ENCODE measurements at places on chromosomes 12 and 14.

DNA sequence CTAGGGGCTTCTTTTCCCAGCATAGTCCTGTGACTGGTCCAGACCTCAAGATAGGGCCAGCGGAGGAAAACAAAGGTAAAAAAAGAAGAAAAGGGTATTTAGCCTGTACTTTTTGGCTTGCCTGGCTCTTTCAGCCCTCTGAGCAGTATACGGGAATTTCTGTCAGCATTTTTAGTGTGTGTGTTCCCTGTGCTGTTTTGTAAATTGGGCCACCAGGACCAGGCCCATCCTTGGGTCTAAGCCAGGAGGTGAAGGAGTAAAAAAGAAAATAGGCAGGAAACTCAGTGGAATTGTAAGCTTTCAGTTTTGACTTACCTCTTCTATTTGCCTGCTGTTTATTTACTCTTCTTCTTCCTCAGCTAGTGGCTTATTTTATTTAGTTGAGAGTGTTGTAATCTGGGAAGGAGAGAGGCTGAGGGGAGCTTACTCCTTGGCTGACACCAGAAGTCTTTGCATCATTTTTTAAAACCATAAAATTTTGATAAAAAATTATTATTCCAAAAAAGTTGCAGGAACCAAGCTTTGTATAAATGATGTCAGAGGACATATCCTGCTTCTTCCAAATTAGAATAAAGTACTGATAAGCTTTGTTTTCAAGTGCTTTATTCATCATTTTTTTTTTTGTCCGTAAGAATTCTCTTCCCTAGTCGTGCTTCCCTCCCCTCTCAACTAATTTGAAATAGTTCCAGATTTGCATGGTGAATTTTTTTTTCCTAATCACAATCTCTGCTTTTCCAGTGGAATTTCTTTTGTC, 63.7 kb downstream of the DIP2B start:
- DNase-seq, result no peak

- DNase-seq, result no peak
These were observed 50.3 kb downstream of the CDC42BPB start for GRCh38 chr14:103006991-103007520.

- DNase-seq, result no peak
These were observed 70.9 kb downstream of the ACTN1 start for GRCh38 chr14:68908201-68908600.

DNA sequence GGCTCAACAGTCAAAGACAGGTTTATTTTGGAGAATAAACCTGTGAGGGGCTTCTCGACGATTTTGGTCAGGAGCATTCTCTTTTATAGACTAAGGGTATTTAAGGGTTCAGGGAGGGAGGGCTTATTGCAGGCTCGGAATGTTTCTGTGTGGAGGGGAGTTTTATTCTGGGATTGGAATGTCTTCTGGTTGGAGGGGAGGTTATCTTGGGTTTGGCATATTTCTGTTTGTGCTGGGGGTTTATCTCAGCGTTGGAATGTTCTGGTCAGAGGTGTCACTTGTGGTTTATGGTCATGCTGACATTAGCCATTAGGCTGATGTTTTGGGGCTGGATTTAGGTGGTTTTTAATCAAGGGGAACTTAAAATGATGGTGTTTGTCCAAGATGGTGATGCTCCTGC, 103.9 kb downstream of the SUDS3 start:
- DNase-seq, result no peak

DNA sequence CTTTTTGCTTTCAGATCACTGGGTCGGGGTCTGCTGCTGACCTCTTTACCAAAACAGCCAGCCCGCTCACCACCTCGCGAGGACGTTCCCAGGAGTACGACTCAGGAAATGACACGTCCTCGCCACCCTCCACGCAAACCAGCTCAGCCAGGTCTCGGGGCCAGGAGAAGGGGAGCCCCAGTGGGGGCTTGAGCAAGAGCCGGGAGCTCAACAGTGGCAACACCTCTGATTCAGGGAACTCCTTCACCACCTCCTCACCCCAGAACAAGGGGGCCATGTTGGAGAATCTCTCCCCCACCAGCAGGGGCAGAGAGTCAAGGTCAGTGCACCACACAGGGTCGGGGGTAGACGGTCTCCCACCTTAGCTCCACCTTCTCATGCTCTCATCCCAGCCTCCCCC, 33.4 kb upstream of the HSPB8 start:
- DNase-seq, result no peak

- DNase-seq, result no peak
These were observed 194.7 kb upstream of the FBXO33 start for GRCh38 chr14:39626589-39627576.

- DNase-seq, result no peak
These were observed 85.3 kb upstream of the BCL11B start for GRCh38 chr14:99357151-99357915.

GRCh38 chr12:4813741-4814140, 93.5 kb downstream of the GALNT8 start:
- no peak for DNase-seq

GRCh38 chr14:105126126-105126980, 42.2 kb downstream of the JAG2 start:
- no peak for DNase-seq

- DNase-seq, result no peak
These were observed 4.8 kb downstream of the TGFB3 start for GRCh38 chr14:75976826-75977581.

DNA sequence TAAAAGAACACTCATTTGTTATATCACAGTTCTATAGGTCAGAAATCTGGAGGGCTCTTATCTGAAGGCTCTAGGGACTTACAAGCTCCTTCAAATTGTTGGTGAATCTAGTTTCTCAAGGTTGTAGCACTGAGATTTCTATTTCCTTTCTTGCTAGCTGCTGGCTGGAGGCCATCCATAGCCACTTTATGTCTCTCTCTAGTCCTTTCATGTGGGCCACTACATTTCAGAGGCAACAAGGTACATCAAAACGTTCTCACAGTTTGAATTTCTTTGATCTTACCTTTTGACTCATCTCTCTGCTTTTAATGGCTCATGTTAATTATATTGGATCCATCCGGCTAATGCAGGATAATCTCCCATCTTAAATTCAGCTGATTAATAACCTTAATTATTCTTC, 286.8 kb downstream of the DIO2 start:
- DNase-seq, result no peak

- no peak for DNase-seq
These were observed 44.1 kb upstream of the CISTR start for GRCh38 chr12:53795927-53796326.

GRCh38 chr14:23428686-23429495, 6.6 kb downstream of the MYH7 start:
- DNase-seq, result no peak

DNA sequence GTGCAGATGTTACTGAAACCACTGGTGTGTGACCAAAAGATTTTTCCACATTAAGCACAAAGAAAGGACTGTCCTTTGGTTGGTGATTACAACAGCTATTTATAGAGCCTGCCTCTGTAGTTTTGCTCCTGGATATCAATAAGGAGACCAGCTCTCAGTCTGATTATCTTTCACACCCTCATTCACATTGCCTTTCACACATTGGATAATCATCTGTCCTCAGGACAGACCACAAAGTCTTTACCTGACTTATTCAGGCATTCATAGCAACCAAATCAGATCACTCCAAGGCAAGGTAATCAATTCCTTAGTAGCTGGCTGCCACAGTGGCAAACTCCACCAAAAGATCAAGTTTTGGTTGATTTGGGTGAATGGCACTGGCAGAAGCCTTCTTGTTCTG, 59.6 kb upstream of the CPSF6 start:
- DNase-seq, result no peak

DNA sequence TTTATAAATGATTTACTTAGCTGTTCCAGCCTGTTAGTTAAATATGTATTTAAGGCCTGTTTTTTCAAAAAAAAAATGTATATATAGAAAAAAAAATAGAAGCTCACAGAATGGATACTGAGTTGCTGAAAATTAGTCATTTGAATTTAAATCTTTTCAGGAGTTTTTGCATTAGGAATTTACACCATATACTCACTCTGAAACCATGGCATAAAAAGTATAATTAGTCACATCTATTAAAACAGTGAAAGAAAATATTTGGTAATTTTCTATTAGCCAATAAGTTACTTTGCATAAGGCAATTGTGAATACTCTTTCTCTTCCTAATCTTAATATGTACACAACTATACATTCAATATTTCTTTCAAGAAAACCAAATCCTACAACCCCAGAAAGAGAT, 51.9 kb downstream of the HMGA2 start:
- no peak for DNase-seq

- no peak for DNase-seq
These were observed 23.7 kb downstream of the FOXN3 start for GRCh38 chr14:89393222-89393745.

- DNase-seq, result no peak
These were observed 173.6 kb downstream of the PDZRN4 start for GRCh38 chr12:41361738-41362137.

GRCh38 chr12:103589517-103589916, 2.4 kb downstream of the STAB2 start:
- DNase-seq, result no peak

- DNase-seq, result no peak
These were observed 199.1 kb downstream of the GLT1D1 start for GRCh38 chr12:129052373-129052772.

GRCh38 chr14:74133833-74134481, 49.2 kb downstream of the LIN52 start:
- no peak for DNase-seq

Data from amygdala (tissue), 56 donors.